Activated CD8-positive, alpha-beta memory T cell treated with anti-CD3 and anti-CD28 coated beads, Interleukin-2, amount 10 ng/mL, durations not matched to agents 7 days and 5 days (primary cell): ENCODE measurements at places on chromosomes 5 and 9. TPM values are rescaled to one million over a fixed set of nuclear protein-coding genes. Genes with fewer than 3 reads are reported as not detected.

DNA sequence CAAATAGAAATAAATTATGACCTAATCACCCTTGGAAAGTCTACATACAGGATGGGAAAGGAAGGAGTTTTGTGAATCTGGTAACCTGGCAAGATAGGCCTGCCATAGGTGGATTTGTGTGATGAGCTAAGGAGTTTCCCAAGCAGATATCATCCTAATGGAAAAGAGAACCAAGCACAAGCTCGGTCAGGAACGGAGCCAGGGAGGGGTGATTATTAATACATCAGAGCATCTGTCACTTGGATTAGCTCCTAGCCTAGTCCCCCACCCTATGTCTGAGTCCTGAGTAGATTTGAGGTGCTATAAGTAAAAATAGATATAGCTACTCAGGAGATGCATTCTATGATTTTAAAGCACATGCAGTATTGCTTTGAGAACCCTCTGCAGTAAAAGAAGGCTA is 57.3 kb upstream of the SMARCA2 start:
- H3K27me3 ChIP-seq = peaks cover 14% of the 10 kb centered on the region
- H3K27ac ChIP-seq = no peak overlapping the region
- no peaks in the 10 kb centered on the region for H3K36me3 ChIP-seq
- DNase-seq = no peak
- H3K4me3 ChIP-seq = no peak overlapping the region

Gene DUSP1
- 32.5 TPM for total RNA-seq

- H3K27me3 ChIP-seq = peaks cover 4% of the 10 kb centered on the region
- DNase-seq = no peak
- H3K4me1 ChIP-seq = no peaks in the 10 kb centered on the region
- H3K27ac ChIP-seq = no peak overlapping the region
- H3K36me3 ChIP-seq = no peaks in the 10 kb centered on the region
Observed at GRCh38 chr9:69590266-69590665, 81.9 kb downstream of the APBA1 start.

DNA sequence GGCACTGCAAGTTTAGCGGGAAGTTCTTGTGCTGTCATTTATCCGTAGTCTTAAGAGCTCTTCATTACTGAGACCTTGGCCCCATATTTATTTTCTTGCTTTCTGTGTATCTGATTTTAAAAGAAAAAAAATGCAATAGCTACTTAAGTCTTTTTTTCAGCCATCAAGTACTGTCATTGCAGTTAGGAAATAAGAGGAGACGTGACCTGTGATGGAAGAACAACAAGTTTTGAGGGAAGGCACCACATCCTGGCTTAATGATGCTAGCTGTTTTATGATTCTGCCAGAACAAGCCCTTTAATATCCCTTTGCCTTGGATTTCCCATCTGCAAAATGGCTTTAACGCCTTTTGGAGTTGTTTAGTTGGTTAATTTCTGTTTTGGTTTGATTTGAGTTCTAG is 3.8 kb downstream of the RGMB start:
- no peak for DNase-seq
- no peak overlapping the region for H3K27ac ChIP-seq
- peaks cover 40% of the 10 kb centered on the region for H3K27me3 ChIP-seq
- H3K4me1 ChIP-seq = peaks cover 21% of the 10 kb centered on the region
- no peak overlapping the region for H3K4me3 ChIP-seq

GRCh38 chr5:136000932-136001331 is 27.9 kb upstream of the TGFBI start:
- no peak overlapping the region for H3K27ac ChIP-seq
- no peaks in the 10 kb centered on the region for H3K4me1 ChIP-seq
- H3K36me3 ChIP-seq = no peaks in the 10 kb centered on the region
- no peak overlapping the region for H3K4me3 ChIP-seq

Gene SPACA9
- total RNA-seq = 2.6 TPM
